Activated CD8-positive, alpha-beta memory T cell treated with anti-CD3 and anti-CD28 coated beads for 4 hours (primary cell): ENCODE measurements at places on chromosomes 5 and 9.

DNA sequence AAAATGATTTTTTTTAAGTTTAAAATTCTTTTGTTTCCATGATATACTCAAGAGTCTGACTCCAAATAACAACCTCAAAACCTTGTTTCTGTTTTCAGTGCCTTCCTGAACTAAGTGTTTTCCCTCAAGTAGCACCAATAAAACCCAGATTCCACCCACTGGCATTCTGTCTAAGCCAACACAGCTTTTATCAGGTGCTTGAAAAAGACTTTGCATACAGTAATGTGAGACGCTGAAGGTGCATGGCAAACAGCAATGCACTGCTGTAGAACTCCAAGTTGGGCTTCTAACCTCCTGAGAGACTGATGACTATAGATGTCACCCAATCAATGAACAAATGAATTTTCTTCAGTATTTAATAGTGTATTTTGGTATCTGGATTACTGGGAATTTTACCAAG lies 95.7 kb downstream of the NFIB start:
- DNase-seq, result no peak

DNA sequence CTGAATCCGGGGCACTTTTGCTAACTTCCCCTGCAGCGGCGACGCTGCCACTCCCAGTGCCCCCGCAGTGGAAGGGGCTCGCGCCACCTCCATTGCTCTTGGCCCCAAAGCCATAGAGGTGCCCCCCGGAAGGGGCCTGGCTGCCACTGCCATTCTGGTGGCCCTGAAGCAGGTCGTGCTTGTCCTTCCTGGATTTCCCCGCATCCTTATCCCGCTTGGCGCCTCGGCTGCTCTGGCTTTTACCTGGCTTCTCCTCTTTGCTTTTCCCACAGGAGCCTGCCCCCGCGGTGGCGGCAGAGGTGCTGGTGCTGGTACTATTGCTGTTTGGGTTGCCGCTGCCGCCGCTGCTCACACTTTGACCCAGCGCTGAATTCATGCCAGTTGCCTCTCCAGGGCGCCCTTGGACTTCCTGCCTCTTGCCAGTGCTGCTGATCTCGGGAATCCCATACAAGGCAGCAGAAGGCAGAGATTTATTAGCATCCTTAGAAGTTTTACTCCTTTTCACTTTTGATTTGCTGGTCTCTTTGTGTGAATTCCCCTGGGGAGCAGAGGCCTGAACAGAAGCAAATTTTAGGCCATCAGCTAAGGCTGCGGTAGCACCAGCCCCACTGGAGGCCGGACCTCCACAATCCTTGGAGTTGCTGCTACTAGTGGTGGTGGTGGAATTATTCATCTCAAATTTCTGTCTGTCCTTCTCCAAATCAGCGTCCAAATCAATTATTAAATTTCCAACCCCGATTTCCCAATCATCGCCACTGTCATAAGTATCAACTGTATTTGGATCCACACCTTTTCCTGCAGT lies 2.1 kb downstream of the ZNF608 start:
- DNase-seq, result no peak

- DNase-seq, result no peak
These were observed 2013.1 kb upstream of the CDH9 start for GRCh38 chr5:29051509-29051908.

DNA sequence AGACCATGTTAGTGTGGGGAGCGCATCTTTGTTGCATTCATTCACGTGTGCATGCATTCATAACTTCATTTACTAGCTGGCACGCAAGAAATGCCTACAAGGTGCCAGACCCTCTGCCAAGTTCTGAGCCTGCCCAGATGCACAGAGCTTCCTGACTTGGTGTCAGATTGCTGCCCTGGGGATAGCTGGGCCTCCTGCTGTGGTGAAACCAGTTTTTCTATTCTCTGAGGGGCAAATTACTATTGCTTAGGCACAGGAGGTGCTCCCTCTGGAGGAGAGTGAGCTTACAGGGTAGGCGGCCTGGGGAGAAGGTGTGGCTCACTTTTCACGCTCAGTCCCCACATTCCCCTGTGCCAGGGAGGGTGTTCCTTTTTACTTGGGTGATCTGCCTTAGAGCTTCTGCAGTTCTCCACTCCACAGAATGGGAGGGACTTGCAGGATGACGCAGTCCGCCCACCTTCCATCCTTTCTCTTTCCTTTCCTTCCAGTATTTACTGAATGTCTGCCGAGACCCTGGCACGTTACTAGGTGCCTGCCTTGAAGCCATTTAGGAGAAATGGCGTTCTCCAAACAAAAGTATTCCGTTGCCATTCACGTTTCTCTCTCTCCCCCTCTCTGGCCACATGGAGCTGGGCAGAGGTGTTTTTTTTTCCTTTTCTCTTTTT lies 27.9 kb upstream of the CTNNA1 start:
- DNase-seq, result no peak

- no peak for DNase-seq
These were observed 76.8 kb downstream of the CAMSAP1 start for GRCh38 chr9:135830496-135830895.

GRCh38 chr9:104896131-104896530 lies 31.8 kb downstream of the ABCA1 start:
- no peak for DNase-seq

GRCh38 chr9:89595646-89596045 lies 9.2 kb upstream of the GADD45G start:
- DNase-seq, result no peak

GRCh38 chr9:108356806-108357205 lies 499.0 kb downstream of the ACTL7B start:
- DNase-seq, result no peak

DNA sequence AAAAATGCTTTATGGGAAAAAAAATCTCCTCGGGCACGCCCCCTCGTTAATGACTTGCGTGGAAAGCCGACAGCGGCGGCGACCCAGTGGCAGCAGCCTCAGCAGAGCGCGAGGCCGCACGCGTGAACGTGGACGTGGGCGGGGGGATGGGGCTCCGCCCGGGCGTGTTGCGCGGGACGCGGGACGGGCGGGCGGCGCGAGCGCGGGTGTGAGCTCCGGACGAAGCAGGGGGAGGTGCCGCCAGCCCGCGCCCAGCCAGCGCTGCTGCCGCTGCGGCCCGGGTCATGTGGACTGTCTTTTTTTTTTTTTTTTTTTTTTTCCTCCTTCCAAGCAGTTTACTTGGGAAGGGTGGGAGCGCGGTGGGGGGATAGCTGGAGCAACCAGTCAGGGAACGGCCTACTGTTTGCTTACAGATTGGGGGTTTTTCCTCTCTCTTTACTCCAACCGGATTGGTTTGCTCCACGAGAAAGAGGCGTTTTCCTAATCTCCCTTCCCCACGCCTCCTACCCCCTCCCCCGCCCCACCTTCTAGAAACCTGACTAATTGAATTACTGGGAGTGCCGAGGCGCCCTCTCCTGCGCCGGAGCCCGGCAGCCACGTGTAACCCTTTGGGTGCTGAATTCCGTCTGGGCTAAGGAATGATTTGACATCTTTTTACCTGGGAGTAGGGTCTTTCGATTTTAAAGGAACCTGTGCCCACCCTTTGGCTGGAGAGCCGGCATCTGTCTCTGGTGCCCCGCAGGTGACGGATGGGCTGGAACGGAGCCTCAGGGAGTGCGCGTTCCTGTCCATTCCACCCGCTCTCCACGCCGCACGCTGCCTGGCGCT lies 1.7 kb upstream of the EFNA5 start:
- DNase-seq, result no peak

DNA sequence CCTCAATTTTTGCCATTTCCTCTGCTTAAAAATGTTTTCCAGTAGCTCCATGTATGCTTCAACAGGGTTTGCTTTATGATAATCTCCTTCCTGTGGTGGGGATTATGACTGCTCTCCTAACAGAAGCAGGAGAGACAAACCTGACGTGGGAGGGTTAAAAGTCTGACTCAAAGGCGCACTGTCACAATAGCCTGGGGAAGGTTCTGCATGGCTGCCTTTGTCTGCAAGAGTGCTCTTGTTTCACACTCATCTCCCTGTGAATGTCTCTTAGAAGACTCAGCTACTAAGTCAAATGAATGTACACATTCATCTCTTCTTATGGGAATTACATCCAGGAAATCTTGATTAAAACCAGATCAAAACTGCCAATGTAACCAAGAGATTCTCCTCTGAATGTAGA lies 90.9 kb upstream of the MTAP start:
- DNase-seq, result no peak

DNA sequence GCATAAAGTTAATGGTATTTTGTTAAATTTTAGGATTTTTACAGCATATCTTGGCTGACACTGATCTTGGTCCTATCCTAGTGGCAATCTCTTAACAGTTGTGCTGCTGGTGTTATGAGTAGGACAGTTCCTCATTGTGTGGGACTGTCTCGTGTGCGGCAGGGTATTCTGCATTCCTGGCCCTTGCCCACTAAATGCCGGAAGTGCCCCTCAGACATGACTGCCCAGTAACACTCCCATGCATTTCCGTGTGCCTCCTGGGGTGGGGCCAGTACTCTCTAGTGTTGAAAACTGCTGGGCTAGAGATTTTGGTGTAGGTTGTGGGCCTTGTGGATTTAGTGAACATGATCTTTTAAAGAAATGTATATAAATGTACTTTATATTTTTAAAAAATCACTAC lies 227.1 kb upstream of the DMRT1 start:
- no peak for DNase-seq

GRCh38 chr9:11992866-11993265 lies 700.3 kb upstream of the TYRP1 start:
- DNase-seq, result no peak

GRCh38 chr5:66149950-66150349 lies 5.8 kb downstream of the SREK1 start:
- DNase-seq, result no peak

- DNase-seq, result no peak
These were observed 164.2 kb downstream of the MACROH2A1 start for GRCh38 chr5:135234666-135235401.

GRCh38 chr5:134570886-134571285 lies 45.4 kb downstream of the JADE2 start:
- DNase-seq, result no peak

- DNase-seq, result no peak
These were observed 94.6 kb downstream of the PRRT1B start for GRCh38 chr9:131639769-131640437.

- no peak for DNase-seq
These were observed 57.4 kb downstream of the NRG2 start for GRCh38 chr5:139985733-139986132.

DNA sequence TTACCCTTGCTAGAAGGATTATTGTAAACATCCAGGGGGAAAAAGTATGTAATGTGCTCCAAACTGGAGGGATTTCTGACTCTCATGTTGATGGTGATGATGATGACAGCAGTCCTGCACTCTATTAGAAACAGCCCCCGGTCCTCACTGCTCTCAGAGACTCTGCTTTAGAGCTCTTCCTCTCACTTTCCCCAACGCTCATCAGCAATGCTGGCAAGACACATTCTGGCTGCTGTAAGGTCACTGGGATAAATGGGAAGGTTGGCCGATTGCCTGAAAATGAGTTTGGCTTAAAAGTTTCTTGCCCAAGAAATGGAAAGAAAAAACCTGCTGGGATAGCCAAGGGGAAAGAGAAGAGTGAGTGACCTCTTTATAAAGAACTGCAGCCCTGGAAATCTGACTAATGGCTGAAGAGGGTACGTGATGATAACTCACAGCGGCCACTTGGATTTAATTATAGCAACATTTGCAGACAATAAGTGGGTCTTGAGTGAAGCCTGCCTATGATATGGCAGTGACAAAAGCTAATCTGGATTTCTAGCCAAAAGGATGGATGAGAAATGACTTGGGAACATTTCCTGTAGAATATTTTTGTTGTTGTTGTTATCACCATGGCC lies 235.8 kb downstream of the TMEM38B start:
- DNase-seq, result no peak

DNA sequence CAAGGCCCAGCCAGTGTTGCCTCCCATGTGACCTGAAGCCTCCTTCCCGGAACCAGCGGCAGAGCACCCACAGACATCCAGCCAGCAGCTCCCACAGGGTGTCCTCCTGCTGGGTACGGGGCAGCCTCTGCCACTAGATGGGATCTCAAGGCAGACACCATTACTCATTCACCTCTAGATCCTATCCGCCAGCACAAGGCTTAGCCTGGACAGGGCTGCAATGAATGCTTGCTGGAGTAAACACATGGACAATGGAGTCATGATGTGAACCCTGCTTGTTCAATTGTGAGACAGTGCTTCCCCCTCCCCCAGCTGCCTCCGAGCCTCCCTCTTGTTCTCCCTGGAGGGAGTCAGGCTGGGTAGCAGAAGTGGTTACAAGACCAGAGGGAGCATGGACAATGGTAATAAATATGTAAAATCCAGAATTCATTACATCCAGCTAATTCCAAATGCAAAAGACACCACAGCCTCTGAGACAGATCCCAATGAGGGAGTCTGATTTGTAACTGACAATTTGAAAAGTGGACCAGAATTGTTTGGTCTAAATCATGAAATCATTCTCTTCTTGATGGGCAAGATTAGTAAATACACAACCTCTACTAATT lies 132.0 kb downstream of the CRB2 start:
- DNase-seq, result no peak

DNA sequence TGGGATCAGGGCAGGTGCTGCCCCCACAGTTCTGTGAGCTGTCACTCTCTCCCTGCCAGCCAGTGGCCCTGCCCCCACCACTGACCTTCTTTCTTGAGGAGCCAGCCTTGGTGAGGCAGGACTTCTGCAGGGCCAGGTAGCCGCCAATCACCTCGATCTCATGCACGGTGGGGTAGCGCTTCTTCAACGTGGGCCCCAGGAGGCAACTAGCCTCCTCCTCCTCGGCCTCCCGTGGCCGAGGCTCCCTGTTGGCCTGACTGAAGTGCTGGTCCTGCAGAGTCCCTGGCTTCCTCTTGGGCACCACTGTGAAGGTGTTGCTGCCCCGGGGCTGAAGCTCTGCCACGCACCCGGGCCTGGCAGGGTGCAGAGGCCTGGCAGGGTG lies 1.6 kb downstream of the TPRN start:
- DNase-seq, result no peak

- DNase-seq, result no peak
These were observed 251.8 kb downstream of the ZNF608 start for GRCh38 chr5:124494540-124495116.

GRCh38 chr9:27393054-27393846 lies 96.3 kb upstream of the EQTN start:
- DNase-seq, result no peak

DNA sequence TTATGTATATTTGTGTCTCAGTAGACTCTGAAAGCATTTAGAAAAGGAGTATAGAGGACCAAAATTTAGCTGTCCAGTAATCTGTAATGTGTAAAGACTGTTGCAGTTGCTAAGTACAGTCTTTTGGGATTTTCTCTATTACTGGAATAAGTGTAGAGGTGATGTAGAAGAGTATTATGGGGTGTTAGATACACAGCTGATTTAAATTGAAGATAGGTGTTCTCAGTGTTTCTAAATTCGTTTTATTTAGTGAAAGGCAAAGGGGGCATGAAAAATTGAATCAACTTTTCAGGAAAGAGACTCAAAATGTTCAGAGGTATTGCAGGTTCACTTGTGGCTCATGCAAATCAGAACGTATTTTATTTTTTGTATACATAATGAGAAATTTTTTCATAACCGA lies 13.6 kb downstream of the SMAD5 start:
- no peak for DNase-seq
